CD4-positive, alpha-beta T cell treated with Interferon gamma for 1 hour (primary cell): ENCODE measurements at places on chromosomes 1 and 21.

DNA sequence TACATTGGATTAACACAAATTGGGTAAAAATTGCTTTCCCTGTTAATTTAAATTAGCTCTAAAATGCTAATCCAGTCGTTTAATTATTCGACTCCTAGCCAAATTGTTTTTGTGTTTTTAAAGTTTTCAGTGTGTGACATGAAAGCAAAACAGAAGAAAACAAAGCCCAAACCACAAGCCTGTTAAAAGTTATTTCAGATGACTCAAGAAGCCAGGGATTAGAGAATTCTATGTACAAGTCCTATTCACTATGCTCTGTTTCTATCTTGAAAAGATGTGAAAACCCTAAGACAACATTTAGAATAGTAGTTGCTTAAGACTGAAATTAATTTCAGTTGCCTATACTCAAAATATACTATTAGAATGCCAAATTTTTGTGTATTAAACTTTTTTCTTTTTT lies 294.8 kb upstream of the ADAMTS5 start:
- no peak for DNase-seq

- no peak for DNase-seq
Observed at GRCh38 chr1:61428146-61428545, 296.8 kb downstream of the TM2D1 start.

DNA sequence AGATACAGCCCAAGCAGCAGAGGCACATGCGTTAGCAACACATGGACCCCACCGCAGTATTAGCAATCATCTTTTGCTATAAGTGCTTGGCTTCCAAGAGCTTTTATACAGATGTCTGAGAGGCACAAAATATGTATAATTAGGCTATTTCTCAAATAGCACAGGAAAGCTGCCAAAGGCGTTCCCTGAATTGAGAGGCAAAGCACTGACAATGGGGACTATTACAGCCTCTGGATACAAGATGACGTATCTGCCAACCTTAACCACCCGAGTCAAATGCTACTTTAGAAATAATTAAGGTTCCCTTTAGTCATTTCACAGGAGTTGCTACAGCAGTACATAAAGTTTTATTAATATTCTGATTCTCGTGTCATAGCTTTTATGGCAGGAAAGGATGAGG lies 6.4 kb downstream of the STMN1 start:
- DNase-seq, result no peak

- DNase-seq, result no peak
Observed at GRCh38 chr1:21613072-21613867, 55.9 kb downstream of the RAP1GAP start.

DNA sequence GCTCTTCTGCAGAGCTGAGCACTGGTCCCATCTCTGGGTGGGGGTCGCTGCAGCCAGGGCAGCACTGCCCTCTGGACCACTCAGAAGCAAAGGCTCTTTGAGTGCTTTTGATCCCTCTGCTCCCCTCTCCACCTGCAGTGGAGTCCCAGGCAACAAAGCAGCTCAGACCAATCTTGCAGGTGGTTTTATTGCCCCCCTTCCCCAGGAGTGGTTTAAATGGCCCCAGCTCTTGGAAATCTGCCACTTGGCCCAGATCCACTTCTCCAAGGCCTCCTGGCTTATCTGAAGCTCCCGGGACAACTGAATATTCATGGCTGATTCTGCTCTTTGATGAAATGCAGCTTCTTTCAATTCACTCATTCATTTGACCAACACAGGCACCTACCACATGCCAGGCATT lies 2.7 kb downstream of the STUM start:
- no peak for DNase-seq

DNA sequence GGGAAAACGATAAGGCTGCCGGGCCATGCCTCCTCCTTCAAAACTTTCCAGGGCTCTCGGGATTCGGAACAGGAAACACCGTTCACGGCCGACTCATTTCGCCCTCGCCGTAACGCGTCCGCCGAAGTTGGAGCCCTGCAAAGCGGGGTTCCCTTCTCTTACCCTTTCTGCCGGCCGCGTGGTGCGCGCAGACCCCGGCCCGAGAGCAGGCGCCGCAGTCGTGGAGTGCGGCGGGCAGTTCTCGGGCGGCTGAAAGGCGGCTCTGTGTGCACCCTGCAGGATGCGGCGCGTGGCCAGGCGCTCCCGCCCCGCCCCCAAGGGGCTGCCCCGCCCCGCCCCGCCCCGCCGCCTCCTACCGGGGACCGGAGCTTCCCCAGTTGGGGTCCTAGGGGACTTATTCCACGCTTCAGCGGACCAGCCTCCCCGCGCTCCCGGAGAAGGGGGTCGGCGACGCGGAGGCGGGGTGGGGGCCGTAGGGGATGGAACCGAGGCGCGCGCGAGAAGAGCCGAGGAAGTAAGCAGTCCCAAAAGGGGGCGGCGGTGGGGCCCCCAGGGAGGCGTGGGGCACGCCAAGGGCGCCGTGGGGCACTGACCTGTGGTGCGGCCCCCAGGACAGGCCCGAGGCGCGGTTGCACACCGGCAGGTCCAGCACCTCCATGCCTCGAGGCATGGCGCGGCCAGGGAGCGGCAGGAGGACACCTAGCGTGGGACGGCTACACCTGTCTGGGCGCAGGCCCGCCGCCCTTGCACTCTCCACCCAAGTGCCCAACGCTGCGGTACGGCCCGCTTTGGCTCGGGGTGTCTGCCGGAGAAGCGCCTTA lies at the start of gene MCOLN2:
Gene MCOLN2 (minus strand): TSS at position 268 of the 821 bp plus-strand sequence. CDS start 241 bp downstream, at position 27.
- DNase-seq, result peak; percentile 46

DNA sequence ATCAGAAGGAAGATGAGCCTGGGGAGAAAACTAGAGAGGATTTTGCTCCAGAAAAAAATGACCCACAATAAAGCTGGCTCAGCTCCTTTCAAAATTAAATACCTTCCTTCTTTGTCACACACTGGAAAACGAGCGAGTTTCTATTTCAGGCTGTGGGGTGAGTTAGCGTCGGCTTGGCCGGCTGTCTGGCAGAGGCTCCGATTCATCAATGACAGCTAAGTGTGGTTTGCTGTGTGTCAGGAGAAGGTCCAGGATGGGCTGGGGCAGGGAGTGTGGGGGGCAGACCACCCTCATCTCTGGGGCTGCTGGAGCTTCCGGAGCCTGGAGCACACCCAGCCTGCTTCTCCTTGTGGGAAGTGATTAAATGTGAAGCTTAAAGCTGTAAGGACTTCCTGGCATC lies 120.2 kb downstream of the ETS2 start:
- DNase-seq, result no peak

GRCh38 chr1:220315070-220315839 lies 43.0 kb upstream of the RAB3GAP2 start:
- no peak for DNase-seq

DNA sequence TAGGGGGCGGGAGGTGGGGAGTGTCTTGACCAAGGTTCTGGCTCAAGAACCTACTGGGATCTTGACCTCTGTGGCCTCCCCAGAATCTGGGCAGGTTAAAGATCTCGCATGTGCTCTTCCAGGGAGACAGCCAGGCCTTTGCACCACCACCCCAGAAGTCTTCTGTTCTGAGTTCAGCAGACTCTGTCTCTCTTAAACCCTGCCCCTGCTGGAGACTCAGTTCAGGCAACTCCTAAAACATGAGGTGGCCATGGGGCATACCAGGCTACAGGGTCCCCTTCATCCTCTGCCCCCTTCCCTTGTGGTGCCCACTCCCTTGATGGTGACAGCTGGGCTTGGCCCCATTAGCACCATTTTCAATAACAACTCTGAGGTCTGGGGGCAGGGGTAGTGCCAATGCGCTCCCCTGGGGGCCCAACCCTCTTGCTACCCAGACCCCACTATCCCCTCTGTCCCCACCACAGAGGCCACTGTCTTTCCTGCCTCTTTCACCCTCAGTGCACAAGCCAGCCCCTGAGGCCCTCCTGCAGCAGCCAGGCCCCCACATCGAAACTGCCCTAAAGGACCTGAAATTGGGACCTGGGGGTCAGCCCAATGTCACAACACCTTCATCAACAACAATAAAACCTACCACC lies 132.7 kb upstream of the RUNX3 start:
- no peak for DNase-seq

DNA sequence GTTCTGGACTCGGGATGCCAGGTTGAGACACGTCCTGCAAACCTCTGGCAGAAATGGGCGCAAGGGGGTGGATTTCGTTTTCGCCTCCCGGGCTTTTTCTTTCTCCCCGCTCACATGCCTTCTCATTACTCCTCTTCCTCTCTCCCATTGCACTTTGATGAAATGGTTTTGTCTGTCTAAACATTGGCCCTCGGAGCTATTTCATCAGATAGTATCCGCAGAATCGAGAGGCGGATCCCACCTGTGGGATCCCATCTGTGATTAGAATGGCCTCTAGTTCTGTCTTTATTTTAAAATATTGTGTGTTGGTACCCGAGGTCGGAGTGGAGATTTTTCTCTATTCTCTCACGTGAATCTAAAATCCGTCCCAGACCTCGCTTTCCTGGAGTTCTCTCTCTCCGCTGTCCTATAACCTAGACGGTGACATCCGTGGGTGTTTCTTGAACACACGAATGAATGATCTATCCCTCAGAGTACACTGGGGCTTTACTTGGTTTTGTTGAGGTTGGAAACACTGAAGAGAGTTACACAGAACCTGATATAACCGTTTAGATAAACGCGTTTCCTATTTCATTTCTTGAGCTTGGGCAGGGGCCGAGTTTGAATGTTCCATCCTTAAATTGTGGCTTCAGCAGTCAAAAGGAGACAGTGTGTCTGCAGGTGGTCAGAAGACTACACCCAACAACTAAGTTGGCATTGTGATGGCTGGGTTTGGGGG lies 2.0 kb downstream of the EDARADD start:
- DNase-seq, result no peak

DNA sequence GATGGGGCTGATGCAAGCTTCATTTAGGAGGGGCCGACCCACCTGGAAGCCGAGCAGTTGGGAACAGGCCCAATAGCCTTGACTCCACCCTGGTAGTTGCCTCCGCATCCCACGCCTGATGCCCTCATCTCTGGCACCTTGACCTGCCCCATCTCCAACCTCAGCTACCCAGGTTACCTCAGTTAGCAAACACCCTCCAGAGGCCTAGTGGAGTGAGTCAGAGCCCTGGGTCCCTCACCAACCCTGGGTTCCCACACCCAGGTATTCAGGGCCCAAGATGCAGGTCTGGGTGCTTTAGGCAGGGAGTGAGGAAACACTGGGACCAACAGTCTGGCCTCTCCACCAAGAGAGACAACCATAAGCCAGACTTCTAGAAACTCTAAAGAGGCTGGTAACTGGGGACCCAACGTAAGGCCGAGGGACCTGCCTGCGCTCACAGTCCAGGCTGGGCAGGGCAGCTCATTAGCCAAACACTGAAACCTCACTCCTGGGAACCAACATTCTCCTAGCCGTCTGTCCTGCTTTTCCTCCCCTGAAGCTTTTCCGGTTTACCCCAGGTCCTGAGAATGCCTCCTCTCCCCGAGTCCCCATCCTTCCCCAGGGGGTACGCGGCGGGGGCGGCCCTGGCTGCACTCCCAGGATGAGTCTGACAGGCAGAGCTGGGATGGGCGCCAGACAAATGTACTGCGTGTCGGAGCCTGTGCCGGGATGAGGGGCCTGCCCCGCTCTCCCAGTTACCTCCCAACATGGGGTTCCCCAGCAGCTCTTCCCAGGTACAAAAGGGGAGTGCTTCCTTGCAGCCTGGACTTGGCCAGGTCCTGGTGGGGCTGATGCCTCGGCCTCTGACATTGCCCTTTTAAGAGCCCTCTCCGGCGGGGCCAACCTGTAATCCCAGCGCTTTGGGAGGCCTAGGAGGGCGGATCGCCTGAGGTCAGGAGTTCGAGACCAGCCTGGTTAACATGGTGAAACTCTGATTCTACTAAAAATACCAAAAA lies 8.9 kb upstream of the CELSR2 start:
- no peak for DNase-seq

DNA sequence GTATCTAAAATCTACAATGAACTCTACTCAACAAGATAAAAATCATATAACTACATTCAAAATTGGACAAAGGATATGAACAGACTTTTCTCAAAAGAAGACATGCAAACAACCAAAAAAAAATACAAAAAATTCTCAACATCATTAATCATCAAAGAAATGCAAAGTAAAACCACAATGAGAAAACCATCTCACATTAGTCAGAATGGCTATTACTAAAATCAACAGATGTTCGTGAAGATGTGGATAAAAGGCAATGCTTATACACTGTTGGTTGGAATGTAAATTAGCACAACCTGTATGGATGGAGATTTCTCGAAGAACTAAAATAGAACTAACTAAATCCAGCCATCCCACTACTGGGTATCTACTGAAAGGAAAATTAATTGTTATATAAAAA lies 1080.8 kb downstream of the AMY1C start:
- no peak for DNase-seq

DNA sequence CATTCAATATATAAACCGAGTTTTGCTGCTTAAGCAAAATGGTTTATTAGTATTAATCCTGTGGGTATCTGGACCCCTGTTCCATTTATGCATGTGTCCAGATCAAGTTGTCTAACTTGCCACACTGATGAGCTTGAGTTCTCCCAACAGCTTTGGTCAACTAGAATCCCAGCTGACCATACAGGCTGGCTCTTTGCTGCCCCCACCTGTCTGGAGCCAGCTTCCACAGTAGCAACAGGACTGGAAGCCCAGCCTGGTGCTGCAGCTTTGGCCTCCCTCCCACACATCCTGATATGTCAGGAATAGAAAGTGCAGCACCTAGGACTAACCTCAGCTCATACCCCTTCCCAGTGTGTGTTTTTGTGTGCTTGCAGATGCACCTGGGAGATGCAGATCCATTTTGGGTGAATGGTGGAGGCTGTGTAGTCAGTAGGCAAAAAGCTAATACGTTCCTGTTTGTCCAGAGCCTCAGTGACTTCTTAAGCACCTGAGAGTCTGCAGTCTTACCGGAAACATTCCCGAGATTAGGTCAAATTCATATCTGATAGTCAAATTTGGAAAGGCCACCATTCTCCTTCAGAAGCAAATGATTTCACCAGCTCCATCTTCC lies 40.9 kb upstream of the BEND5 start:
- DNase-seq, result peak; percentile 25

DNA sequence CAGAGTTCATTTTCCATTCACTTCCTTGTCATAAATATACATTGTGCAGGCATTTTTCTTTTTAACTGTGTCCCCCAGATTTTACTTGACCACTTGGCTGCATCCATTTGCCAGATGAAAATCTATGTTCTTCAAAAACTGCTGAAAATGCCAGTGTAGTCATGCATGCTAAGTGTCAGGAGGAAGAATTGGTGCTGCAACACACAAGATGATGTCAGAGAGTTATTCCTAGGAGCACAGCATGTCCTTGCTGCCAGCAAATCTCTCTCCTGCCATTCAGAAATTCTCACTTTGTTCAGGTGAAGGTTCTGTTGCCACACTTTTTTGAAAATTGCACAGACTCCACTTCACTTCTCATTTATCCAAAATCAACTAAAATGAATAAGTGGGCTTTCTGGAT lies 106.4 kb upstream of the MAGI3 start:
- no peak for DNase-seq

DNA sequence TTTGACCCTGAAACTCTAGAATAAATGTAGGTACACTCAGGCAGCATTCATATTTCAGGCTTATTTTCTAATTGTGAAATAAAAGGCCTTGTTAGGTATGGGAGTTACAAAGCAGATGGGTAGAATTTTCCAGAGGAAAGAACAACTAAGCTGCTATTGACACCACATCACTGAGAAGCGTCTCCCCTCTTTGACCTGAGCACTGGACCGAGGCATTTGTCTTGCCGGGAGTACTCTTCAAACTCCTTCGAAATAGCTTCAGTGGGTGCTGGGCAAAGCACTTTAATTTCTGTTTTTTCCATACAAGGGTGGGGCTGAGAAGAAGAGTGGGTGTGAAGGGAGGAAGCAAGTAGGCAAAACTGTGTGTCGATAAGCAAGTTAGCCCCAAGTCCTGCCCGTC lies 36.4 kb downstream of the ABCA4 start:
- no peak for DNase-seq
